ENCODE measurements at places on chromosomes 16 and 17.

DNA sequence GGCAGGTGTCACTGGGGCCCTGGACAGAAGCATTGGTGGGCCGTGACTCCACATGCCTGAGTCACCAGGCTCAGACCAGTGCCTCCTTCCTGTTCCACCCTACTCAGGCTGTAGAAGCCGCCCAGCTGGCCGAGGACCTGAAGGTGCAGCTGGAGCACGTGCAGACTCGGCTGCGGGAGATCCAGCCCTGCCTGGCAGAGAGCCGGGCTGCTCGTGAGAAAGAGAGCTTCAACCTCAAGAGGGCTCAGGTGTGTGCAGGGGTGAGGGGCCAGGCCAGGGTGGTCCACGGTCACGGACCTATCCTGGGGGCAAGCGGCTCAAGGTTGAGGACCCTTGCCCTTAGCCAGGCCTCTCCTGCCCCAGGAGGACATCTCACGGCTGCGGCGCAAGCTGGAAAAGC, 9.6 kb downstream of the RNF40 start:
- no peak for DNase-seq

- no peak for DNase-seq
These were observed 22.7 kb upstream of the CYTH1 start for GRCh38 chr17:78804777-78805176.

- no peak for DNase-seq
These were observed 8.1 kb downstream of the KCNH6 start for GRCh38 chr17:63531022-63531965.

DNA sequence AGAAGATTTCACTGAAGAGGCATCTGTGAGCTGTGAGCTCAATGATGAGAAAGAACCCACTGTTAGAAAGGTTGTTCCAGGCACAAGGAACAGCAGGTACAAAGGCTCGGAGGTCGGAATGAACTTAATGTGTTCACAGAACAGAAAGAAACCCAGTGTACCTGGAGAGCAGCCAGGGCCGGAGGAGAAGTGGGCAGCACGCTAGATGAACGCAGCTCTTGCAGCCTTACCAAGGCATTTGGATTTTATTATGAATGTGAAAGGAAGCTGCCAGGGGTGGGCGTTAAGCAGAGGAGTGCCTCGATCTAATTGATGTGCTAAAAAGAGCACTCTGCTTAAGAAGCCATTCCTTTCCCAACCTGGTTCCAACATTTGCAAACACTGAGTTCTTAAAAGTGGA, 19.0 kb downstream of the EEF2K start:
- DNase-seq = peak; percentile 36

- DNase-seq = no peak
These were observed 47.9 kb upstream of the ARHGAP17 start for GRCh38 chr16:25063102-25063501.

GRCh38 chr16:58591083-58591482, 38.5 kb downstream of the CNOT1 start:
- no peak for DNase-seq

DNA sequence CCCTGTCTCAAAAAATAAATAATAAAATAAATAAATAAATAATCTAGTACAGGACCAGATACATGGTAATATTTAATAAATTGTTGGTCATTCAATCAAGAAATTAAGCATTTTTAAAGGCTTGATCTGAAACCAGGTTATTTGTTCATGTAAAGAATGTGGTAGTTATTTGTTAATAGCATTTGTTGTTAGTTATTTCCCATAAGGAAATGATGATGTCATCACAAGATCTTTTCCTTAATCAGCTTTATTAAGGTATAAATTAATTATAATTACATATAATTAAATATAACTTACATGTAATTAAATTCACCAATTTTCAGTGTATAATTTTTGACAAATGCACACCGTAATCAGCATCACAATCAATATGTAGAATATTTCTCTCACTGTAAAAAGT, 19.5 kb upstream of the DHX40 start:
- no peak for DNase-seq

DNA sequence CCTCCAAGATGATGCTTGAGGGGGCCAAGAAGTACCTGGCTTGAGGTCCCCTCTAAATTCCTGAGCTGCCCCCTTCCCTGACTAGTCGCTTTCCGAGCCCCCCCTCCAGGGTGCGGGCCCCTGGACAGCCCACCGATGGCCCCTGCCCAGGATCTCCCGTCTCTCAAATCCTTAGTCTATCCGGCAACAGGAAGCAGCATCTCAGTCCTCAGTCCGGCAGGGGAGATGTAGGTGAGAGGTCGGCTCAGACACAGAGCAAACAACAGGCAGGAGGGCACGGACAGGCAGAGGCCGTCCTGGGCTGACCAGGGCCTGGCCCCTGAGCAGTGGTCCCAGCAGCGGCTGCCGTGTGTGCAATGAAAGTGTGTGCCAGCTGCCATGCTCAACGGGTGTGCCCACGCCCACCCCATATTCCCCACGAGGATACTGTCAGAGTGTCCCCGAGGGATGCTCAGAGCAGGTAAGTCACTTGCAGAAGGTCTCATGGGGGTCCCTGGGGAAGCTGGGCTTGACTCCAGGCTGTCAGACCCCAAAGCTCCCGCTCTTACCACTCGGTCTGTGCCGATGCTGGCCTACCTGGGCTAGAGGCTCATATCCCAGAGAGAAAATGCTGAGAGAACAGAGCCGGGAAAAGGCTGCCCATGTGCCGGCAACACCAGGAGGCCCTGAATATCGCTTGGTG, 7.2 kb downstream of the SLC43A2 start:
- DNase-seq = no peak

Measured in H1 (cell line).